ELF-1 (cell line): ENCODE measurements at places on chromosomes 4 and X.
A peak's percentile ranks its signal among the peaks of the same experiment; 100 is the strongest.

GRCh38 chr4:121278811-121279368 is 101.9 kb downstream of the QRFPR start:
- no peak for DNase-seq

- peak; percentile 69 for DNase-seq
Measured at GRCh38 chr4:79023799-79024770, 84.8 kb upstream of the PAQR3 start.

- DNase-seq = peak; percentile 10
Measured at GRCh38 chr4:182937268-182938204, 20.4 kb upstream of the DCTD start.

- no peak for DNase-seq
Measured at GRCh38 chr4:1250527-1250812, 1.5 kb upstream of the CTBP1 start.
